ENCODE measurements at places on chromosomes 16 and 17.
A peak's percentile ranks its signal among the peaks of the same experiment; 100 is the strongest.

DNA sequence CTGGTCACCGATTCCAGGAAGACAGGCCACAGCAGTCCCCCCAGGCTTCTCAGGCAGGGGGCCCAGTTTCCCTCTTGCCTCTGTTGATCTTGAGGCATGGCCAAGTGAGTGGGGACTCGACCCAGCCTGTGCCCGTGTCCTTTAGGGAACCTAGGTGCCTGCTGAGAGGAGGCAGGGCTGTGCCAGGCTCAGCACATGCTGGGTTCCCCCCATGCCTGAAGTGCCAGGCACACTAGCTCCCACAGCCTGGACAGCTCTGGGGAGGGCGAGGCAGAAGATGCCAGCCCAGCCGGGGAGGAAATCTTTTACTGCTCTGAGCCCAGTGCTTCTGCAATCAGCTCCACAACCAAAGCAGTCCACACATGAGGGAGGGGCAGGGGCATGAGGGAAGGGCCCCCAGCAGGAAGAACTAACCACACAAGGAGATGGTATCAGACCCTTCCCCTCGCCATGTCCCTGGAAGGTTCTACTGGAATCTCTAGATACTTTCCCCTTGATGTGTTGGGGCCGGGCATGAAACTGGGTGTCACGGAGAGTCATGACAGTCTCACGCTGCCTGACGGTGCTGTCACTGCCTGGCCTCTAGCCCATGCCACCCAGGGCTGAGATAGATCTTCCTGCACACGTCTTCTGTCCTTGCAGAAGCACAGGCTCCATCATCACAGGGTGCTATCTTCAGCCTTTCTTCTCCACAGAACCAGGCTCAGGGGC, 25.5 kb downstream of the MYO18A start:
- no peak for DNase-seq

- no peak for DNase-seq
Measured at GRCh38 chr16:79186196-79186595, 414.3 kb downstream of the MAF start.

GRCh38 chr17:68910789-68911431, 44.3 kb downstream of the ABCA8 start:
- DNase-seq: no peak

DNA sequence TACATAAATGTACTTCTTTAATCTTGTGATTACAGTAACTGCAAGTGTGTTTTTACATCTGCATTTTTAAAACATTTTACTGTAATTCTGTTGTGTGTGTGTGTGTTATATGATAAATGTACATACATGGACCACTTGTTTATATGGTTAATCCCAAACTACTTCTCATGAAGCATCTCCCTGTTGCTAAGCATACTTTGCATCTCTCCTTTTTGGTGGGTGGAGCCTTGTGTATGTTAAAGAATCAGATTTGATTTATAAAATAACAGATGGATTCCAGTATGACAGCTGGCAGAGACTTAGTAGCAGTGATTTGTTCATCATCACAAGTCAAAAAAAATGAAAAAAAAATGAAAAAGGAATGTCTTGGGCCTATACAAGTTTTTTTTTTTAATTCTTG, 56.0 kb upstream of the RHBDL3 start:
- DNase-seq: no peak

- peak; percentile 6 for DNase-seq
Measured at GRCh38 chr17:45668316-45668715, 115.8 kb upstream of the CRHR1 start.

DNA sequence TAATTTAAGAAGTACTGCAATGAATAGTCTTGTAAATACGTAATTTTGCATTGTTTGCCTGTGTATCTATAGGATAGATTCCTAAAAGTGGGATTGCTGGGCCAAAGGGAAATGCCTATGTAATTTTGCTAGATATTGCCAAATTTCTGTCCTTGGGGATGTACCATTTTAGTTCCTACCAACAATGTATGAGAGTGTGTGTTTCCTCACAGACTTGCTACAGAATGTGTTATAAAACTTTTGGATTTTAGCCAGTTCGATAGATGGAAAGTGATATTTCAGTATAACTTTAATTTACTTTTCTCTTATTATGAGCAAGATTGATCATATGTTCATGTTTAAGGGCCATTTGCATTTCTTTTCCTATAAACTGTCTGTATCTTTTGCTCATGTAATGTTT, 8.3 kb downstream of the TANGO6 start:
- DNase-seq: no peak

DNA sequence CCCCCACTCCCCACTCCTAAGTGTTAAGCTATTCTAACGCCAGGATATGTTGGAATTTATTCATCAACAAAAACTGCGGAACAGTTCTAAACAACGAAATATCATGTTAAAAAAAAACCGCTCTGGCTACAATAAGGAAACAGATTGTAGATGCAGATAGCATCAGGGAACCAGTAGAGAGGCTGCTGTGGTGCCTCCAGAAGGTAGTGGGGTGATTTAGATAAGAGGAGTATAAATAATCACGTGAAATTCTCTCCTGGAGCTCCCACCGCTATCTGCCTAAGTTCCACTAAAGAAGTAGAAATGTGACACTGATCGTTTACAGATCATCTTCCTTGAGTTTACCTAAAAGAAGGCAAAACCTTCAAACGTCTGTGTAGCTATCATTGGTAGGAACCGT, 8.0 kb downstream of the AHSP start:
- DNase-seq: no peak

DNA sequence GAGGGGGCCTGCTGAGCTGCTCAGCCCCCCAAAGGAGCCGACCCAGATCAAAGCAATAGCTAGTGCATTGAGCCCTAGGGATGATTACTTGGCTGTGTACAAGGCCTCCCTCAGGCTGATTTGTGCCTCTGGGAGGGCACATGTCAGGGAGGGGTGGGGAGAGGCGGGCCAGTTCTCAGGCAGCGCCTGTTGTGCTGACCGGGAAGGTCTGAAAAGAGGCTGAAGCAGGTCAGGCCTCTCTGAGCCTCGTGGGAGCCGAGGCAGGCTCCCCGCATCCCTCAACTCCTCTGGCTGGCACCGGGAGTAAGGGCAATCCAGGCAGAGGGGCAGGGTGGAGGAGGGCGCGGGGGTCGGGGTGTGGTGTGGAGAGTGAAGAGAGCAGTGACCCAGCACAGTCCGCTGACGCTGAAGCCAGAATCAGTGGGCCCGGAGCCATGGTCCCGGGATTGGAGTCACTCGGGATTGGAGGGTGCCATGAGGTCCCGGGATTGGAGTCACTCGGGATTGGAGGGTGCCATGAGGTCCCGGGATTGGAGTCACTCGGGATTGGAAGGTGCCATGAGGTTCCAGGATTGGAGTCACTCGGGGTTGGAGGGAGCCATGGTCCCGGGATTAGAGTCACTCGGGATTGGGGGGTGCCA, 3.0 kb downstream of the DCXR start:
- no peak for DNase-seq

DNA sequence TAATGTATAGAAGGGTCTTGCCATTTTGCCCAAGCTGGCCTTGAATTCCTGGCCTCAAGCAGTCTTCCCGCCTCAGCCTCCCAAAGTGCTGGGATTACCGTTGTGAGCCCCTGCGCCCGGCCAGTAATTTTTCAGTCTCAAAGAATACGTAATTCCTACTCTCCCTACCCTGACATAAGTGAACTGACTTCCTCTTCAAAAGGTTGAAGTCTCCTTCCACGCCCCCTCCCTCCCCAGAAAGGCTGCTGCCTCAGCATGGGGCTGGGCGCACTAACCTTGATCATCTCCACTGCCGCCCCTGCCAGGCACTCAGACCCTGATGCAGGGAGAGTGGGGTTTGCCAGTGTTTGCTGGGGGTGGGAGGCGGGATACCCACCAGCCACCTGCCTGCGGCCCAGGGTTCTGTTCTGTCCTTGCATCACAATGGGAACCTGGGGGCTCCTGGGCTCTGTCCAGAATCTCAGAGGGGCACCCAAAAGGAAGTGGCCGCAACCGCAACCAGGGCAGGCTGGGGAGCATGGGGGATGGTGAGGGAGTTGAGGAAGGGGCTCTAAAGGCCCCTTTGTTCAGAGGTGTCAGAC, 27.5 kb downstream of the KIFC3 start:
- DNase-seq: no peak

- DNase-seq: no peak
Measured at GRCh38 chr17:4833941-4834680, 971 bp downstream of the MINK1 start.

- no peak for DNase-seq
Measured at GRCh38 chr17:27575096-27575911, 55.7 kb upstream of the LGALS9 start.

GRCh38 chr17:31433091-31433790, 41.8 kb downstream of the RAB11FIP4 start:
- no peak for DNase-seq

- DNase-seq: no peak
Measured at GRCh38 chr16:4895366-4895765, 41.6 kb downstream of the PPL start.

GRCh38 chr17:76734080-76734840, 2.9 kb downstream of the SRSF2 start:
- DNase-seq: no peak

DNA sequence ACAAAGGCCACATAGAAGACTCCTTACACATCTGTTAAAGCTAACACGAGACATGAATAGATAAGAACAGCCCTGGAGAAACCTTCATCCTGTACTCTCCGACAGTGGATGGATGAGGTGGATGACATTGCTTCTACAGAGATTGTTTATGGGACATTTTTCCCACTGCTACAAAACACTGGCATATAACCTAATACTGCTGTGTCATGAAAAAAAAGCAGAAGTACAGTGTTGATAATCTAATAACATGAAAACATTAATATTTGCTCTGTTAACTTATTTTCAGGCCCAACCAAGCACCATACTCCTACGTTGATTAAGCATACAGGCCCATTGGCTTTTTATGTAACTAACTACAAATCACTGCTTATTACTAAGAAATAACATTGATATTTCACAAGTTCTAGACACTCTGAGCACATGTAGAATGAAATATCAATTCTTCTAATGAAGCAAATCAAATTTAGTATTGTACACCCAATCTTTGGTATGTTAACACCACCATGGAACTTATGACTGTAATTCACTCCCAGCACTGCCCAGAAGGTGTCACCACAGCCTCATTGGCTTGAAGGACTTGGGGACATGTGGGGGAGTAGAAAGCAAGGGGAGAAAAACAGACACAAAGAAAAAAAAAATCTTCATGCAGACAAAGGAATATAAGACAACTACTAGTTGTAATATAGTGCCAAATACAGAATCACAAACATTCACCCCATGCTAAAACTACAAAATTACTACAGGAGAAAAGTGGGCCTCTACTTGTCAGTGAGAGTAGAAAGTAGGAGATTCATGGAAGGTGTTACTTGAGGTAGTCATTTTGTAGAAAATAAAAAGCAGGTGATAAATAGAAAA, 330.0 kb upstream of the PMFBP1 start:
- DNase-seq: no peak

DNA sequence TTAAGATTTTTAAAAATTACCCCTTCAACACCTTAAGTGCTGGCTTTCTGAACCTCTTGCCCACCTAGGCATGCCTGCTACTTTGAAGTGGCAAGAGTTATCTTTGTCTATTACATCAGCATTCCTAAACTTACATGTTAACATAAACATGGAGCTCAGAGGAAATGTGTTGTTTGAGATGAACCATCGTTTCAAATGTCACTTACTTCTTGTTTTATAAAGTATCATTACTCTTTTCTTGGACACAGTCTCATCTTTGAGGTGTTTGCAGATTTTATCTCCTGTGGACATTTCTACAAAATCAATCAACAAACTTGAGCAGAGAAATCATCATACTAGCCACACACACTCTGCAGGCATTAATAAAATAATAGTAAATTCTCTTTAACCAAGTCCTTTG, 184.9 kb downstream of the WWOX start:
- DNase-seq: no peak

- no peak for DNase-seq
Measured at GRCh38 chr17:20200016-20200795, 191.0 kb downstream of the SPECC1 start.

DNA sequence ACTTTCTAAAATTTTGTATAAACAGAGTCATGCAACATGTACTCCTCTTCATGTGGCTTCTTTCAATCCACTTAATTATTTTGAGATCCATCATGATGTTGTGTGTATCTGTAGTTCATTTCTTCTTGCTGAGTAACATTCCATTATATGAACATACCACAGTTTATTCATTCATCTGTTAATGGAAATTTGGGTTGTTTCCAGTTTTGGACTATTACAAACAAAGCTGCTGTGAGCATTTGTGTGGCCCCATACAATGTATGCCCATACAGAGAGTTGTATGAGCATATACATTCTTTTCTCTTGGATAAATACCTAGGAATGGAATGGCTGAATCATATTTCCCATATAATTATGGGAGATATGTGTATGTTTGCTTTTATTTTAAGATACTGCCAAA, 85.6 kb downstream of the CLEC16A start:
- DNase-seq: no peak

DNA sequence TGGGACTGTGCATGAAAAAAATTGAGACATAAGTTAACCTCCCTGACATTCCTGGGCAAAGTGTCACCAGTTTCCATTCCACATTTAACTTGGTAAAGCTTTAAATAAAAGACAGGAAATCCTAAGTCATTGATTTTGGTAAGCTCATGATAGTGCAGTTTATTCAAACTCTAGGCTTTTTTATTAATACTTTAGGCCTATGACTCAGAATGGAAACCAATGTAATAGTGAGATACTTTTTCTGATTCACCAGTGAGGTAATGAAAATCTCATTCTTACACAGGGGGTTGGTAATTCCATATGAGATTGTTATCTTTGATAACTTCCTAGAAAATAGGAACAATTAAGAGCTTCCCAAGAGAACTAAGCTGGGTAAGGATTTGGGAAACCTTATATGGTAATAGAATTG, 91.1 kb downstream of the NLK start:
- no peak for DNase-seq

GRCh38 chr17:65109990-65110680, 27.0 kb upstream of the RGS9 start:
- no peak for DNase-seq

- no peak for DNase-seq
Measured at GRCh38 chr17:71830866-71831265, 290.0 kb upstream of the SOX9 start.

DNA sequence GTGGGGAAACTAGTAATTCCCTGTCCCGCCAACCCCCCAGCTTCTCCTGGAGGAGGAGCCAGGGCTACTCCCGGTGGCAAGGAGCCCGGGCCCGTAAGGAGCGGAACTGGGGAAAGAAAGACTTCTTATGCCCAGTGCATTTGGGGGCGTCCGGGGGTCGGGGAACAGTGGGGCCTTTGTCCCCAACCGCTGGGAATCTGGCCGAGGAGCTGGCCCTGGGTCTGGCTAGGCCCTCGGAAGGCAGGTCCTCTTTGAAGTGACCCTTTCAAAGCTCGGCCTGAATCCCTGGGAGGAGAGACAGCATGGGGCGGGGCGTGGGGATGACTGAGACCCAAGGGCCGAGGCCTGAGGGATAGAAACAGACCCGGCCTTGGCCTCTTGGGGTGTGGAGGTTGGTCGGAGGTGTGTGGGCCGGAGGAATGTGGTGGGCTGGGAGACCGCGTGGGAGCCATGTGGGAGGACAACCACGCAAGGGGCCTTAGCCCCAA, 6.0 kb downstream of the ARHGAP23 start:
- DNase-seq: no peak

- no peak for DNase-seq
Measured at GRCh38 chr16:13351181-13351580, 449.8 kb downstream of the SHISA9 start.
